ENCODE measurements at places on chromosomes 1 and 21.

- DNase-seq, result peak; percentile 72
Observed at GRCh38 chr1:78676347-78676982, 26.8 kb downstream of the IFI44 start.

DNA sequence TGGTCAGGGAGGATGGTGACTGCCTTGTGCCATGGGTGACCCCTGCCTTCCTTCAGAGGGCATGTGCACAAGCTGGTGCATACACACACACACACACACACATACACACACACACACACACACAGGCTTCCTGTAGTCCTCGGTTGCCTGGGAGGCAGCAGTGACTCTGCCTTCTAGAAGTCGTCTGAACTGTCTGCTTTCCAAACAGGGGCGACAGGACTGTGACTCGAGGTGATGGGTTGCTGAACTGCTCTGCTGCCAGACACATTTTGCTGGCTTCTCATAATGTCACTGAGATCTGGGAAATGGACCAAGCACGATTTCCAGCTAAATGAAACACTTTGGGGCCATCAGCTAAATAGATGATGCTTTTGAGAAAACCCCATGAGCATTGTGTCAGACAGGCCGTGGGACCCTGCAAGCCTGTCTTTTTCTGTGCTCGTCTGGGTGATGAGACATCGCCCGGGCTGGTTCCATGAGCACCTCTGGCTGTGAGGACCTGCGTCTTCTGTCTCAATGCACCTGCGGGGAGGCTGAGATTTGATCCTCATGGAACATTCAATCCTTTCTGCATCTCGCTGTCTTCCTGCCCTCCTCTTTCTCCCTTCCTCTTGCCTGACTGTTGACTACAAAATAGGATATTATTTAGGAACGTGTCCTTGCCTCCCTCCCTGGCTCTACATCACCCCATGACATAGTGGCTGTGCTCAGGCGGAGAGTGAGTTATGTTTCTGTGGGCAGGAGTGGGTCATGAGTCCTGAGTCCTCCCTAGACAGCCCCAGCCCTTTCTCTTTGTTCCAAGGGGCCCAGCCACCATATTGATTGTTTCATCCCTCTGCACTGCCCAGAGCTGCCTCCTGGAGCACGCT, 436.8 kb downstream of the CAMTA1 start:
- DNase-seq, result no peak

- no peak for DNase-seq
Observed at GRCh38 chr1:205809942-205810345, 3.1 kb downstream of the SLC41A1 start.

DNA sequence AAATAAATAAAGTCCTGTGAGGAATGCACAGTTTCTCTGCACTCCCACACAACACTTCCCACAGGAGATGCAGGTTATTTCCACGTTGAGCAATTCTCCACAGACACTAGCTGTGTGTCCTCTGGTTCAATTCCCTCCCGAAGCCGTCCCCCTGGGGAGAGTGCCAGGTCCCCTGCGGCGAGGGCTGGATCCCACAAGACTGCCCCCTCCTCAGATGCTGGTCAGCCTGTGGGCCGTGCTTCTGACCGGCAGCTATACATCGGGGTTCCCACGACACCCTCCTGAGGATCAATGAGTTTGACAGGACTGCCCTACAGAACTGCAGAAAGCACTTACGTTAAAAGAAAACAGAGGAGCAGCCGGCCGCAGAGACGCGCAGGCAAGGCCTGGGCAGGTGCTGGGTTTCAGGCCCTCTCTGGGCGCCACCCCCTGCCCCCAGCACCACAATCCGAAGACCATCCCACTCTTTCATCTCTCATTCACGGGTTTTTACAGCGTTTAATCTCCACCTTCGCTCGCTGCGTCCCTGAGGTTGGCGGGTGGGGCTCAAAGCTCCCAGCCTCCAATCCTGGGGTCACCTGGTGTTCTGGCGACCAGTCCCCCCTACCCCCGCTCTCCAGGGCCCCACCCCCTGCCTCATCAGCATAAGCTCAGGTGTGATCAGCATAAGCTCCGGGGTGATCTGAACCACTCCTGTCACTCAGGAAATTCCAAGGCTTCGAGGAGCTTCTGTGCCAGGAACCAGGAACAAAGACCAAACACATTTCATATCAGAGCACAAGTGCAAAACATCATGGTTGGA, 9.3 kb downstream of the SLC35E2B start:
- no peak for DNase-seq

- no peak for DNase-seq
Observed at GRCh38 chr1:193356249-193356648, 169.8 kb upstream of the B3GALT2 start.

DNA sequence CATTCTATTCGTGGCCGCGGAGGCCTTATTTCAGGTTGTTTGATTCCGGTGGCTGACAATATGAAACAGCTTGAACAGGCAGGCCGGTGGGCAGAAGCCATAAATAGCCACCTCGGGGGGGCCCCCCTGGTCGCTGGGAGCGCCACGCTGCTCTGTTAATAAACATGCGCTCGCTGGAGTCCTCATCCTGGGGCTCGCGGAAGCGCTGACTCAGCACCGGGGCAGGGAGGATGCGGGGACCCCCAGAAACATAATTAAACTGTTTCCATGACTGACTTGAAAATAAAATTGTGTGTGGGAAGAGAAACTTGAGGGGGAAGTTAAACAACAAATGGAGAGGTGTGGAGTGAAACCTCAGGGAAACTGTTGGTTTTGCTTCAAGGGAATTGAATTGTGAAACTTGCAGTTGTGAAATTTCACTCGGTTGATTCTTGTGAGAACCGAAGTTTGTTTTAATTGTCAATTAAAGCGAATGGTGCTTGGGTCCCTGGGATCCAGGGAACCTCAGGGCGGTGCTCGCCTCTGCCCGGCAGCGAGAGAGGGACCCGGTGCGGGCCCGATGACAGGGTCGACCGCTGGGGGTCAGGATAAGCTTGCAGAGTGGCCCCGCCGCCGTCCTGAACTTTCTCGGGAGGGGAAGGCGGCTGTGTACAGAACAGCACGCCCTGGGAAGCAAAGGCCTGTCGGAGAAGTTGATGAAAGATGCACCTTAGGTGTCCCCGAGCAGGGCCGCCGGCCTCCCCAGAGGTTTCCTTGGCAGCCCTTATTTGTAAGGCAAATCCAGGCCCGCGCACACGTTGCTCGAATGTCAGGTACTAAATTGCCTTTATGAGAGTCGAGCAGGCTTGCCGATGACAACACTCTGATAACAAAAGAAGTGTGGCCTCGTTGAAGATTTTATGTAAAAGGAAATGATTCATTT, 176.9 kb upstream of the LMO4 start:
- peak; percentile 82 for DNase-seq

All from umbilical cord (tissue), 2 donors.